Progenitor cell of endocrine pancreas (in vitro differentiated cells): ENCODE measurements at places on chromosomes 16 and 17.
A peak's percentile ranks its signal among the peaks of the same experiment; 100 is the strongest.

- no peak for DNase-seq
Measured at GRCh38 chr17:38628441-38628840, 22.7 kb upstream of the SRCIN1 start.

DNA sequence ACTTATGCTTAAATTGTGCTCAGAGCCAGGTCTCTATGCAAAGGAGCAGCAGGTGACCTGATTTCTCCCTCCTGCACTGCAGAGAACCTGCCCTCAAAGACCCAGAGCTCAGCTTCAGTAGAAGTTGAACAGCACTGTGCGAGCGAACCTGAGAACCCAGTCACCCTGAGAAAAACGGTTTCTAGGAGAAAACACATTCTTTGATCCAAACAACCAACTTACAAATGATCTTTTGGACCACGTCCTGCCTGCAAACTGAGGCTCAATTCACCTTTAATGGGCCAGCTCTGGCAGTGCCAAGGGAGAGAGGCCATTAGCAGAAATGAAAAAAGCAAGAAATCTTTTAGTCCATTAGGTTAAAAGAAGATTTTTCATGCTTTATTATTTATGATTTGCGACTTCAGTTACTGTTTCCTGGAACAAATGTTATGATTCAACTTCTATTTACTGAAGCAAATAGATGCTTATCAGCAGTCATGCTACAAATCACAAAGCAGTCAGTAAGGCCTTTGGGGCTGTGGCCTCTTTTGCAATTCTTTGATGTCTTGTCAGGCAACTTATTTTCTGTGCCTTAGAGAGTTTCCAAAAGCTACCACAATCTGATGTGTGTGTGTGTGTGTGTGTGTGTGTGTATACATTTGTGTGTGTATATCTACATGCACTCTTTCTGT, 65.7 kb upstream of the LRRC37A3 start:
- DNase-seq: no peak

- DNase-seq: no peak
Measured at GRCh38 chr17:7232114-7232513, 2.2 kb downstream of the DVL2 start.

GRCh38 chr16:51831595-51832367, 680.7 kb upstream of the SALL1 start:
- DNase-seq: no peak

DNA sequence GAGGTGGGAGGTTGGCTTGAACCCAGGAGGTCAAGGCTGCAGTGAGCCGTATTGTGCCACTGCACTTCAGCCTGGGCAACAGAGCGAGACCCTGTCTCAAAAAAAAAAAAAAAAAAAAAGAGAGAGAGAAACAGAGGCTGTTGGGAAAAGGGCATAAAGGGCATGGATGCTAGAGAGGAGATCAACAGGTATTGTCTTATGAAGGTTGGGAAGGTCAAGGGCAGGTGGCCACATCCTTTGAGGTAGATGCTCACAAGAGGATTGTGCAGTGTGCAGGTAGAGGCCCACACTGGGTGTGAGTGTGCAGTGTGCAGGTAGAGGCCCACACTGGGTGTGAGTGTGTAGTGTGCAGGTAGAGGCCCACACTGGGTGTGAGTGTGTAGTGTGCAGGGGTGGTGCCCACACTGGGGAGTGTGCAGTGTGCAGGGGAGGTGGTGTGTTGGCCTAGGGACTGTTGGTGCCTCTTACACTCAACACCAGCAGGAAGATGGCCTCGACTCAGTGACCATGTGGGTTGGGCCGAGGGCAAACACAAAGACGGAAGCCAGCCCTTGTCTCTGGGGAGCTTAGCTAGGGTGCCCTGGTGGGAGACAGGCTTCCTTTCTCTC, 404.9 kb upstream of the TNRC6C start:
- no peak for DNase-seq

GRCh38 chr16:87621976-87622713, 19.8 kb downstream of the JPH3 start:
- DNase-seq: no peak

GRCh38 chr17:40314584-40314956, 5.6 kb downstream of the RARA start:
- no peak for DNase-seq

DNA sequence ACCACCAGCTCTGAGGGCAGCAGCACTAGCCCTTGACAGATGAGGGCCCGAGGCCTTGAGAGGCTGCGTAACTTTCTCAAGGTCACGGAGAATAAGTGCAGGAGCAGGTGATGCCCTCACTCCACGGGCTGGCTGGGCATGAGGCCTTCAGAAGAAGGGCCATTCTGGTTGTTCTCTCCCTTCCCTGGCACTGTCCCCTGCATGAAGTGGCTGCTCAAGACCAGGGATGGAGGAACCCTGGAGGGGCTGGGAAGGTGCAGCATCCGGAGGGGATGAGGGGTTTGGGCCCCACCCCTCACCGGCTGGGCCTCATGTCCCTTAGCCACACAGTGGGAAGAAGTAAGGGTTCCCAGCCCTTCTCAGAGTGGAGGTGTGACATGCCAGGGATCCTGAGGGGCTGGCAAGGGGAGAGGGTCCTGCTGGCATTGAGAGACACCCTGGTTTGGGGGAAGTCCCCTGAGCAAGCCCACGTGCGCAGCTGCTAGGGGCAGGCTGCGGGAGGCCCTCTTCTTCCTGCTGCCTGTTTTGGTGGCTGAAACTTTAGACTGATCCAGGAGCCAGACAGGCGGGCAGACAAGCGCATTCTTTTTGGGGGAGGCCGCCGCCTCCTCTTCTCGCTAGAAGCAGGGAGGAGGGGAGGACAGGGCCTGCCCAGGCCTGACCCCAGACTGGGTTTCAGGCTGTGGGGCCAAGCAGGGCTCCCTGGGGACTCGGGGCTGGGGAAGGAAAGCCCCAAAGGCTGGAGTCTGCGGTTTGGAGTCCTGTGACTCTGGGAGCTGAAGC, 74.0 kb downstream of the N4BP1 start:
- no peak for DNase-seq

DNA sequence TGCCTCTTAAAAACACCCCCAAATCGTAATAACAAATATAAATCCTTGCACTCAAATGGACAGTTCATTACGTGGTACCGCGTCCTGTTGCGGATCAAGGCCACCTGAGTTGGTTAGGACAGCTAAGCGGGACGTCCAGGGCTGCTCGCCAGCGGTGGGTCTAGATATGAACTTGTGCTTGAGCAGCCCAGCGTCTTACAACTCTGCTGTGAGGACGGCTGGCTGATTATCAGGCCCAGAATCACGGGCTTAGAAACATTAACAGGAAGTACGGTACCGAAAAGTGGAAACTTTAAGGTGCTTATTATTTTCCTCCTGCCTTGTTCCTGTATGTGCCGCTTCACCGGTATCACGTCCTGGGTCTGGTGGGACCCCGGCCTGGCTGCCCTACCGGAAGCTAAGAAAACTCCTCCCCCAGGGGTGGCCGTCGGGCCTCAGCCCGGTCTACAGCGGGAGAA, 832 bp upstream of the SRRM2 start:
- DNase-seq: no peak

DNA sequence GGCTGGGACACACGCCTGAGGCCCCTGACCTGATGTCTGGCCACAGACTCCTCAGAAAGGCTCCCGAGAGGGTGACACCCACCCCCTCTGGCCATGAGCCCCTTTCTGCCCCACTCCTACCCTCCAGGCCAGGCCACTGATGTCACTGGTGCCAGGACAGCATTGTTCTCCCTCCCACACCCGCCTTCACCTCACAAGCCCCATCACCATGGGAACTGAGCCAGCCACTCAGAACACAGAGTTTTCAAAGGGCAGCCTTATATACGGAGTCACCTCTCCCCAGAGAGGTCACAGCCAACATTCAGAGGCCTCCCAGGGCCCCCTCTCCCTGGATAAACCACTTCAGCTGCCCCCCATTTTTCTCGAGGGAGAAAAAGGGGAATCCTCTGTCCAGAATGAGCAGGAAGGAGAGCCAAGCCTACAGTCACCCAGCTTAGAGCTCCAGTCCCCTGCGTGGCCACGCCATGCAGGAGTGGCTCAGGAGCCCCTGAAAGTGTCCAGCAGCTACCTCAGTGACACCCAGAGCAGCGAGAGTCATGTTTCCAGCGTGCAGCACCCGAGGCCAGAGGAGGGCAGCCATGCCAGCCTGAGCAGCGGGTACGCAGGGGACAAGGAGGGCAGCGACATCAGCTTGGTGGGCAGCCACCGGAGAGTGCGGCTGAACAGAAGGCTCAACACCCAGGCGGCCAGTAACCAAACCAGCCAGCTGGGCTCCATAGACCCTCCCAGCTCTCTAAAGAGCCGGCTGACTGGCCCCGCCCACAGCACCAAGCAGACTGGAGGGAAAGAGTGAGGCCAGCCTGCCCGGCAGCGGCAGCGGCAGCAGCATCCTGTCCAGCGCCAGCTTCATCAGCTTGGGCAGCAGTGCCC, at the start of gene C16orf82:
Gene C16orf82 (plus strand): TSS at position 260 of the 870 bp plus-strand sequence.
- DNase-seq: no peak

- no peak for DNase-seq
Measured at GRCh38 chr17:36721560-36722120, 120.3 kb downstream of the MRM1 start.

- DNase-seq: no peak
Measured at GRCh38 chr17:11640463-11640814, 42.2 kb downstream of the DNAH9 start.

- no peak for DNase-seq
Measured at GRCh38 chr17:56290802-56291118, 137.5 kb downstream of the ANKFN1 start.

DNA sequence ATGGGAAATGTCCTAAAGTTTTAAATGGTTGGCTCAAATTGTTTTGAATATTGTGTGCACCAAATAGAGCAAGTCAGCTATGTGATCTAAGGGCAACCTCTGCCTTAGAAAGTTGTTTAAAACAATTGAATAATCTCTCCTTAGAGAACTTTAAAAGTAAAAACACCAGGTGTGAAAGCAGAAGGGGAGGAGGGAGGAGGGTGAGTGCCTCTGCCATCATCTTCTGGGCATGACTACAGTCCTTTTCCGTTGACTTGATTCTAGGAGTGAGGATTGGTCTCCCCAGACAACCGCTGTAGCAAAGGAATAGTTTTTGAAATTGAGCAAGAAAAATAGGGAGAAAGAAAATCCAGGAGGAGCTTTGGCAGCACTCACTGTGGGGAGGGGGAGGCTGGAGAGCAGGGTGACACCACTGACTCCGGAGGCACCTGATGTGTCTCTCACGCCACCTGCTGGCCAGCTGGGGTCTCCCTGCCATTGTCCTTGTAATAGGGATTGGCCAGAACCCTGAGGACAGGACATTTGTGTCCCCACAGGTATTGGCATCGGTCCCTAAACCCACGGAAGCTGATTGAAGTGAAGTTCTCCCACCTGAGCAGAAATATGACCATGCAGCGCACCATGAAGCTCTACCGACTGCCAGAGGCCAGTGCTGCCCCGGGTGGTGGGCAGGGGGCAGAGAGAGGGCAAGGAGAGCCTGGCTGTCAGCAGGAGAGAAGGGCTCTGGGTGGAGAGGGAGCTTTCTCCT, 33.3 kb downstream of the PLCD3 start:
- DNase-seq: peak; percentile 82

DNA sequence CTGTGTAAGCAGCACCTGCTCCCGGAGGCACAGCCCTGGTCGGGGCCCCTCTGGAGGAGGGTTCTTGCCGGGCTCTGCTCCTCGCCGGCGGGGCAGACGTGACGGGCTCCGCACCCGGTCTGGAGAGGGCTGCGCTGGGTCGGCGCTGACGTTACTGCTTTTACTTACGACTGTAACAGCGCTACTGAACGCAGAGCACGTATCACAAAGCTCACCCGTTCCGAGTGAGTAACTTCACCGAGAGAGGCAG, 1.3 kb upstream of the RAB40C start:
- DNase-seq: peak; percentile 46

GRCh38 chr16:71426880-71427615, 14.8 kb downstream of the TLE7 start:
- no peak for DNase-seq

DNA sequence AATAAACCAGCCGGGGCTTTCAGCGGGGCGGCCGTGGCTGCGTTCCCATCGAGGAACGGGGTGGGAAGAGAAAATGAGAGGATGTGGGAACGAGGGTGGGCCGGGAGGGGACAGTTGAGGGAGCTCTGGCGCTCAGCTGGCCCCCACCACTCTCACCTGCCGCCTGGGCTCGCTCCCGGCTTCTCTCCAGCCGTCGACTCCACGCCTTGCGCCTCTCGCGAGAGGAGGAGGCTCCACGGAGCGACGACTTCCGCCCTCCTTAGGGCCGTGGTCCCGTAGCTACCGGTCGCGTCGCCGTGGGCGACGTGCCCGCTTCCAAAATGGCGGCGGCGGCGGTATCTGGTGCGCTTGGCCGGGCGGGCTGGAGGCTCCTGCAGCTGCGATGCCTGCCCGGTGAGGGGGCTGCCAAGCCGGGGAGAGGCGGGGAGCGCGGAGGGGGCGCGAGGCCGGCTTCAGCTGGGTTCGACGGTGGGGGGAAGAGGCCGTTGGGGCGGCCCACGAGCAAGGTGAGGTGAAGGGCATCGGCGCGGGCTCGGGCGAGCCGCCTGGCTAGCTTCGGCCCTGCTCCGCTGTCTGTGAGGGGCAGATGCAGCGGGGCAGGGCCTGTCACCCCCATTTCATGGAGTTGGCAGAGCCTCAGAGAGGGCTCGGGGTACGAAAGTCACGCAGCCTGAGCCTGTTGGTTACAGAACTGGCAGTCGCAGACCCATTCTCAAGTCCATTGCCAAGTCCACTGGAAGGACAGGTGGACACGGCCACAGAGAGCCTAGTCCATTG, at the start of the genes CIAPIN1 and COQ9:
Gene CIAPIN1 (minus strand): TSS at position 200 of the 777 bp plus-strand sequence. CDS start 6,457 bp downstream, outside the sequence.
Gene COQ9 (plus strand): TSS at position 294 of the 777 bp plus-strand sequence. CDS start 27 bp downstream, at position 321.
- peak; percentile 85 for DNase-seq

- DNase-seq: no peak
Measured at GRCh38 chr16:8887952-8888560, 5.9 kb downstream of the LITAFD start.

GRCh38 chr17:64151016-64151368, 21.0 kb upstream of the ERN1 start:
- DNase-seq: no peak

DNA sequence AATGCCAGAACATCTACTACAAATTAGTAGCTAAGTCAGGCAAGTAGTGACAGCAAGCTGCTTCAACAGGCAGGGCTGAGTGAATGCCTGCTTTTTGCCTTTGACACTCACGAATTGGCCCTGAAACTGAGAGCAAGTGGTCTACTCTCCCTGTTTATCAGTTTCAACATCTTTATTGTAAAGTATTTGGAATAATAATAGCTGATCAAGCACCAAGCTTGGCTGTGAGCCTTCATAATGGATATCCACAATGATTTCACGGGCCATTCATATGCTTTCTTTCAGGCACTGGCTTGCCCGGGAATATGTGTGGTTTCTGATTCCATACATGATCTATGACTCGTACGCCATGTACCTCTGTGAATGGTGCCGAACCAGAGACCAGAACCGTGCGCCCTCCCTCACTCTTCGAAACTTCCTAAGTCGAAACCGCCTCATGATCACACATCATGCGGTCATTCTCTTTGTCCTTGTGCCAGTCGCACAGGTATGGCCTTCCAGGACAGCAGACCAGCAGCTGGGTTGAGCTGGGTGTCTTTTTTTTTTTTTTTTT, 5.2 kb downstream of the TLCD3A start:
- no peak for DNase-seq

- no peak for DNase-seq
Measured at GRCh38 chr17:40854175-40854814, 12.7 kb downstream of the KRT12 start.

- DNase-seq: no peak
Measured at GRCh38 chr16:57446531-57447185, 527 bp downstream of the CIAPIN1 start.

GRCh38 chr17:43994272-43995149, 9.9 kb upstream of the NAGS start:
- peak; percentile 71 for DNase-seq

GRCh38 chr16:26457095-26457494, 609.6 kb upstream of the C16orf82 start:
- DNase-seq: no peak
